ENCODE measurements at places on chromosomes 16 and 17.

GRCh38 chr17:774313-774584, 7.8 kb downstream of the GLOD4 start:
- DNase-seq: no peak

GRCh38 chr17:13735444-13735843, 133.7 kb upstream of the HS3ST3A1 start:
- DNase-seq: no peak

GRCh38 chr17:59851439-59852375, 41.0 kb downstream of the TUBD1 start:
- no peak for DNase-seq

DNA sequence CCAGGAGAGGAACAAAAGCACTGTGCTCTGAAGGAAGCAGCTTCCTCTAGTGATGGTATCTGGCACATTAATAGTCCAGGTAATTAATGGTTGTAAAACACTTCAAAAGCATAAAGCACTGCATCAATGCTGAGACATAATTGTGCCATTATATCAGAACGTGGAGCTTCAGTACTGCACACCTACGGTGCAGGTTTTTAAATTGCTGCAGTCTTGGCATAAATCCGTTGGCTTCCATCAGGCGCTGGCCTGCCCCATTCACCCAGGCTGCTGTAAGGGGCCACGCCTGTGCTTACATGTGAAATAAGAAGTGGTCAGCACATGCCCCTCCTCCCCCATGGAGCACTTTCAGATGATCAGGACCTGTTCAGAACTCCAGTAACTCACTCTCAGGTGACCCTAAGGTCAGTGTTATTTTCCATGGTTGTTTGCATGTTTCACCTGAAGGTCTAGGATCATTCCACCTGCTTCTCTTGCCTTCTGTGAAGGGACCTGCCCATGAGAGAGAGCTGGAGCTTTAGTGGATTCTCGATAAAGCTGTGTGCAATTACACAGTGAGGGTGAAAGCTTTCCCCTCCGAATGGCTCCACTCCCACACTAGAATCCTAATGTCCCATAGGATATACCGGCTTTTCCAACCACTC, 345.3 kb downstream of the CA10 start:
- no peak for DNase-seq

DNA sequence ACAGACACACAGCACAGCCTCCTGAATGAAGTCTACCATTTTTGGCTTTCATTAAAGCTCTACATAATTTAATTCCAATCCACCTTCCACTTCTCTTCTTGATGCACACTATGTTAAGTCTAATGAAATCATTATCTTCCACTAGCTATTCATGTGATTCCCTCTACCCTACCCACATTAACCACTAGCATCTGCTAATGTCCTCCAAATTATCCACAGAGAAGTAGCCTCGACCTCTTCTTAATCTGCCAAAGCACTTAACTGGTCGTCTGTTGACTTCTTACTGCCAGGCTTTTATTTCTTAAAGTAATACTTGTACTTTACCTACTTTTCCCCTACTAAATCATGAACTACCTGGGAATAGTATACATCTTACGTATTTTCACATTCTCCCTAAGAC, 91.8 kb downstream of the NCOR1 start:
- DNase-seq: no peak

DNA sequence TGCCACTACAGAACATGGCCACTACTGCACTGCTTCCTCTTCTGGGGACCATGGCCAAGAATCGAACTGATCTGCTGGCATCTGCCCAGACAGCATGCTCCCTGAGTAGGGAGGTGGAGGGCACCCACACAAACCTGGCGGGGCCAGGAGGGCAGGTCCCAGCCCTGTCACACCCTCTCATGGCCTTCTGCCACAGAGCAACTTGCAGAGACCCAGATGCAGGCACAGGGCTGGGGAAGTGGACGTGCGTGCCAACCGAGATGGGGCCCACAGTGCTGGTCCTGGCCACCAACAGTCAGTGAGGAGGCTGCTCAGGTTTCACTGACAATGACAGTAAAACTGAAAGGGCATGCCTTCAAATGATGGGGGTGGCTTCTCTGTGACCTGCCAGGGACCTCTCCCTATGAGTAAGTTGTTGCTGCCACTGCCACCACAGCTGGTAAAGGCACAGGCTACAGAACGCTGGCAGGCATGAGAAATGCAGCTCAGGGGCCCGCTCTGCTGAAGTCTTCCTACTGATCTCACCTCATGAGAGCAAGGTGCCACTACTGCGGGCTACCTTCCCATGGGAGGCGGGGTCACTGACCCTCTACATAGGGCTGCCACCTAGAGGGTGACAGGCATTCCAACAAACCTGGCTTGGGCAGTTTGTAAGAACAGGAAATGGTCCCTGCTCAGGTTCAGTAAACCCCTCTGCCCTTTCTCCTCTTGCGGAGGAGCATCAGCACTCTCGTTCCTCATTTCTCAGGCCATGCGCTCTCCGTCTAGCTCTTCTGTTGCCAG, 15.5 kb downstream of the HIC1 start:
- DNase-seq: no peak

GRCh38 chr16:10037751-10038150, 144.5 kb downstream of the GRIN2A start:
- no peak for DNase-seq

- DNase-seq: no peak
These were observed 8.4 kb upstream of the PPP1R1B start for GRCh38 chr17:39618246-39618913.

Data from activated naive CD4-positive, alpha-beta T cell (primary cell).